ENCODE measurements at places on chromosomes 2 and 18.
A peak's percentile ranks its signal among the peaks of the same experiment; 100 is the strongest.

DNA sequence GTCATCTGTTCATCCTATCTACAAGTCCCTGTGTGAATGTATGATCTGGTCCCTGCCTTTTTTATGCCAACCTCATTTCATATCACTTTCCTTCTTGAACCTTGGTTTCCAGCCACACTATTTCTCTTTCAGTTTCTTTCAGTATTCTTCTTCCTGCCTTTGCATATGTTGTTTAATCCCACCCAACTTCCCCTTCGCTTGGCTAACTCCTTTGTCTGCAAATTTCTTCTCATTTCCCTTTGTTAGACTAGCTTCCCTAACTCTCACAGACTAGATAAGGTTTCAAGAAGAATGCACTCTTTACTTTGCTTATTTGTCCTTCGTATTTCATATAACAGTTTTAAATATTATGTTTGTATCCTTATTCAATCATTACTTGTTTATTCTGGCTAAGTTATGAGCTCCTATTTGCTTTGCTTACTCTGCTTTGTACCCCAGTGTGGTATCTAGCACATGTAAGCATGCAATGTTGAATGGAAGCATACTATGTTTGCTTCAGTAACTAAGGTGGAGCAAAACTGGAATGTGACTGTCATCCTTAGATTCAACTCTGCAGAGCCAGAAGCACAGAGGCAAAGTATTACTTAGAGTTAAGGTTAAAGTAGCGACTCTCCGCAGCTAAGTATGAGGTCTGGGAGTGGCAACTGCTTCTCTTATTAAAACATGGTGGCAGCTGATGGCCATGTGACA lies 681.3 kb downstream of the CPS1 start:
- DNase-seq: no peak

- no peak for DNase-seq
Observed at GRCh38 chr2:164412831-164413230, 208.5 kb downstream of the GRB14 start.

- no peak for DNase-seq
Observed at GRCh38 chr2:46268196-46268595, 29.0 kb upstream of the EPAS1 start.

- no peak for DNase-seq
Observed at GRCh38 chr2:143824791-143825190, 695.1 kb downstream of the ZEB2 start.

DNA sequence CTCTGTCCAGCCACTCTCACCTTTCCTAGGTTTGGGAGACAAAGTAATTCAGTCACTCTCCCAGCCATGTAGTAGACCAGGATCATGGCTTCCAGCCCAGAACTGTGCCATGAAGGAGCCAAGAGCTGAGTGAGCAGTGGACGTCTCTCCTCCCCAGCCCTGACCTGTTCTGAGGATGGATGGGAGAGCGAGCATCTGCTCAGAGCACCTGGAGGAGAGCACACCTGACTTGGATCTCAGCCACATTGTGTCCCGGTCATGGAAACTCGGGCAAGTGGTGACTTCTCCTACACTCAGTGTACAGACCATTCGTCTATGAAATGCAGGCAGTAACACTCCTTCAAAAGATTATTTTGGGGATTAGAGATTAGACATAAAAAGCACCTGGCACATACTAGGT lies 299.7 kb downstream of the TNS1 start:
- peak; percentile 5 for DNase-seq

GRCh38 chr2:109214651-109215371 lies 85.8 kb downstream of the SH3RF3 start:
- DNase-seq: no peak

GRCh38 chr2:38293152-38293865 lies 83.8 kb downstream of the ATL2 start:
- DNase-seq: no peak

DNA sequence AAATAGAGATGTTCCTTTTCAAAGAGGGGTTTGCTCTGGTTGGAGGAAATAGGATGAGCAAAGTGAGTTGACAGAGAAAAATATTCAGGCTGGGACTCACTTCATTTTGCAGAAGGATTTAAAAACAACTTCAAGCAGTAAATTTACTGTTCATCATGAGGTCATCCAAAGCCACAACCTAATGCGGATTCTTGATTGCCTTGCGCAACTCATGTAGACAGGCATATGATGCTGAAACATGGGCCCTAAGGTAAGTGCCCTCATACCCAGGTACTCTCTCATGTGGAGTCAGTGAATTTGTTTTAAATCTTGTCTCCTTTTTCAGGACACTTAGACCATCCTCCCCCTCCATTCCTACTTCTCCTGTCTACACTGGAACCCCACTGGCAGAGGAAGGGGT lies 51.9 kb upstream of the LYPD1 start:
- no peak for DNase-seq

Data from NCI-H2029 treated with DMSO at 0.1 percent for 48 hours (cell line).